CD4-positive, alpha-beta T cell treated with Interleukin-1 beta for 1 hour (primary cell): ENCODE measurements at places on chromosomes 16 and 17.
A peak's percentile ranks its signal among the peaks of the same experiment; 100 is the strongest.

GRCh38 chr16:75017670-75018525 is 19.1 kb downstream of the ZNRF1 start:
- DNase-seq: no peak

GRCh38 chr17:13106171-13106570 is 88.3 kb upstream of the ELAC2 start:
- DNase-seq: no peak

GRCh38 chr16:81469183-81469677 is 24.6 kb downstream of the CMIP start:
- DNase-seq: no peak

GRCh38 chr17:65235284-65235683 is 98.1 kb downstream of the RGS9 start:
- no peak for DNase-seq

DNA sequence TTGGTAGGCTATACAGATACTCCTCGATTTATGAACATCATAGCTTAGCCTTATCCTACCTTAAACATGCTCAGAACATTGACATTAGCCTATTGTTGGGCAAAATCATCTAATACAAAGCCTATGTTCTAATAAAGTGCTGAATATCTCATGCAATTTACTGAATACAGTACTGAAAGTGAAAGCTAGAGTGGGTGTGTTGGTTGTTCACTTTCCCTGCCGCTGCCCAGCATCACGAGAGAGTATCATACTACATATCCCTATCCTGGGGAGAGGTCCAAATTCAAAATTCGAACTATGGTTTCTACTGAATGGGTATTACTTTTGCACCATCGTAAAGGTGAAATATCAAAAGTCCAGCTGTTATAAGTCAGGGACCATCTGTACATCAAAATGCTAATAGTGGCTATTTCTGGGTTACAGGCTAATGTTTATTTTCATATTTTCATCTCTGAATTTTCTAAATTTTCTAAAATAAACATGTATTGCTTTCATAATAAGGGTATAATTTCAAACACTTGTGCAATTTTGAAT is 54.5 kb downstream of the NACA2 start:
- no peak for DNase-seq

DNA sequence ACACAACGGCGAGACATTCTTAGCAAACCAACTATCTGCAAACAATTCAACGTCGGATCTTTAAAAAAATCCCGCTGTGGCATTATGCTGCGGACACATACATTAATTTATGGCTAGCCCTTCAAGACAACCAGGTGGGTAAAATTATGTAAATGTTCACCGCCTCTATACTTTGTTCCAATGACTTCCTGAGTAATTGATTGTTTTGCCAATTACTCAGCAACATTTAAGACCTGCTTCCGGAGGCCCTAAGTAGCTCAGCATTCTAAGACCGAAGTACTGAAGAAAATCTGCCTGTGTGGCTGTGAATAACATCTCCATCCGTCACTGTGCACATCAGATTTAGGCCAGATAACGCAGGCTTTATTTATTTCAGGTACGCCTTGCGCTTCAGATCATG is 23.3 kb downstream of the QPRT start:
- peak; percentile 66 for DNase-seq

DNA sequence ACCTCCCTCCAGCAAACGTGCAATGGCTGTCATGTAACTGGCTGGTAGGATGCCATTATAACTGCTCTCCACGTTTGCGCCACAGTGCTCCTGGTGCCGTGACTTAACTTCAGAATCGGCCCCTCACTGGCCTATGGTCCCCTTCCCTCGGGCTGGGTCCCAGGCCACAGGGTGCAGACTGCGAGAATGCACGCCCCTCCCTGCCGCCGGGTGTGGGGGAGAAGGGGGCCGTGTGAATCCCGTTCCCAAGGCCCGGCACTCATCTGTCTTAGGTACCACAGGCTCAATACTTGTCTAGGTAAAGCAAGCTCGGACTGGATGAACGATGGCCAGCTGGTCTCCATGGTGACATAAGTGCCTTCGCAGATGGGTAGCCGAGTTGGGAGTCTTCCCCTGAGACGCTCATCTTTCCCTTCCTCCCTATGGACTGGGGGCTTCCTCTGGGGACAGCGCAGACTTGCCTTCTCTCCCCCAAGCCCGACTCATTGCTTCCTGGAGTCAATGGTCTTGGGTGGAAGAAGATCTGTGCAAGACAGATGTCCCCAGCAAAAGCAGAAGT is 37.8 kb downstream of the TIMM22 start:
- no peak for DNase-seq

GRCh38 chr17:16121915-16122314 is 93.4 kb downstream of the NCOR1 start:
- no peak for DNase-seq

GRCh38 chr16:51807551-51807950 is 656.5 kb upstream of the SALL1 start:
- DNase-seq: no peak

- DNase-seq: no peak
These were observed 32.4 kb downstream of the CACNG3 start for GRCh38 chr16:24288516-24288915.

DNA sequence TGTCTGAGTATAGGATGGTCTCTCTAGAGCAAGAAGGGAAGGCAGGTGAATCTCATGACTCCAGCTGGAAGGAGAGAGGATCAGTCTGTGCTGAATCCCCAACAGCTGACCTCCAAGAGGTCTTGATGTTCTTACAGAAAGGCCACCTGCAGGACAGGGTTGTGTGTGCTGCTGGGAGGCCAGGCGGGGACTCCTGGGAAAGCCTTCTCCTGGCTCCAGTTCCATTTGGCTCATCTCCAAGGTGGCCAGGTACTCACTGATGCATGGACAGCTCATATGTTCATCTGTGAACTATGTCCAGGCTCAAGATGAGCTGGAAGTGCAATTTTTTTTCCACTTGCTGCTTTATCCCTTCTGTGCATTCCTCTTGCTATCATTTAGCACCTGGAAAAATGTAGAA is 730.2 kb upstream of the RBFOX1 start:
- DNase-seq: no peak

DNA sequence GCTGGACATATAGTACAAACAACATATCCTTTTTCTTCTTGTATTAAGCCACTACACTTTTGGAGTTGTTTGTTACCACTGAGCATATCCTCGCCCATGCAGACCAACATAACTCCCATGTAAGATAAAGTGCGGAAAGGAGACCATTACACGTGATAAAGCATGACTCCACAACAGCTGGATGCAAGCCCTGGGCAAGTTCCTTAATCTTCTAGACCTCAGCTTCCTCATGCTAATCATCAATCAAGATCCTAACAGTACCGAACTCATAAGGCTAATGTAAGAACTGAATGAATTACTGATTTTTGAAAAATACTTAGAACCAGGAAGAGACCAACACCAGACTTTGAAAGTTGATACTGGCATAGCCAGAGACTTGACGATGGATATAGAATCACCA is 47.0 kb upstream of the GSG1L start:
- DNase-seq: no peak

DNA sequence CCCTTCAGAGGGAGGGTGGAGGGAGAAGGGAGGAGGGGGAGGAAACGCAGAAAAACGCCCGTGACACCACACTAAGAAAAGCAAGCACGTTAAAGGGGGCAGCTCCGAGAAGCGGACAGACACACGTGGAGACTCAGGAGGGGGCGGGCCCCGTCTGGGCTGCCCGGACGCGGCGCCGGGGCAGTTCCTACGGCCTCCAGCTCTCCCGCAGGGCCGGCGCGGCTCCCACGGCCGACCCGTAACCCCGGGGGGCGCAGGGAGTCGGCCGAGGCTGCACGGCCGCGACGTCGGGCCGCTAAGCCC is 362 bp downstream of the KLHDC4 start:
- peak; percentile 80 for DNase-seq

- peak; percentile 14 for DNase-seq
These were observed 523 bp downstream of the KCTD2 start for GRCh38 chr17:75047398-75048098.

- peak; percentile 23 for DNase-seq
These were observed 20.2 kb downstream of the NGFR start for GRCh38 chr17:49515196-49515770.

DNA sequence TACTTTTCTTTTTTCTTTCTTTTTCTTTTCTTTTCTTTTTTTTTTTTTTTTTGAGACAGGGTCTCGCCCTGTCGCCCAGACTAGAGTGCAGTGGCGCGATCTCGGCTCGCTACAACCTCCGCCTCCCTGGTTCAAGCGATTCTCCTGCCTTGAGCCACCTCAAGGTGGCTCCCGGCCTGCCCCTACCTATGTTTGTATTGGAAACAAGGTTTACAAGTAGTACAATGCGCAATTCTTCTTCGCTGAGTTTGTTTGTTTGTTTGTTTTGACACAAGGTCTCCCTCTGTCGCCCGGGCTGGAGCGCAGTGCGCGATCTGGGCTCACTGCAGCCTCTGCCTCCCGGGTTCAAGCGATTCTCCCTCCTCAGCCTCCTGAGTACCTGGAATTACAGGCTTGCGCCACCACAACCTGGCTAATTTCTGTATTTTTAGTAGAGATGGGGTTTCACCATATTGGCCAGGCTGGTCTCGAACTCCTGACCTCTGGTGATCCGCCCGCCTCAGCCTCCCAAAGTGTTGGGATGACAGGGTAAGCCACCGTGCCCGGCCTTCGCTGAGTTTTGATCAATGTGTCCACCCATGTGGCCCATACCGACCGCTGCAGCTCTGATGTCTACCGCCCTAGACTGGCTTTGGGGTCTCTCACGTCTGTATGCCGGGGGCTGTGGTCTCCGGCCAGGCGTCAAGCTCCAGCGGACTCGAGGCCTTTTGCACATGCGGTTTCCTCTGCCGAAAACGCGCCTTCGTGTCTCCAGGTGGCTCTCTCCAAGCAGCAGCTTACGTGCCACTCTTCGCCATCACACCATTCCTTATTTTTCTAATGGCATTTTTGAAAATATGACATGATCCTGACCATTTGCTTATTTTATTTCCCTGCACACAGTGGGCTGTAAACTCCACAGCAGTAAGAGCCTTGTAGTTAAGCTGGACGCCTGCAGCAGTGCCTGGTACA is 1.1 kb upstream of the YBX2 start:
- no peak for DNase-seq

DNA sequence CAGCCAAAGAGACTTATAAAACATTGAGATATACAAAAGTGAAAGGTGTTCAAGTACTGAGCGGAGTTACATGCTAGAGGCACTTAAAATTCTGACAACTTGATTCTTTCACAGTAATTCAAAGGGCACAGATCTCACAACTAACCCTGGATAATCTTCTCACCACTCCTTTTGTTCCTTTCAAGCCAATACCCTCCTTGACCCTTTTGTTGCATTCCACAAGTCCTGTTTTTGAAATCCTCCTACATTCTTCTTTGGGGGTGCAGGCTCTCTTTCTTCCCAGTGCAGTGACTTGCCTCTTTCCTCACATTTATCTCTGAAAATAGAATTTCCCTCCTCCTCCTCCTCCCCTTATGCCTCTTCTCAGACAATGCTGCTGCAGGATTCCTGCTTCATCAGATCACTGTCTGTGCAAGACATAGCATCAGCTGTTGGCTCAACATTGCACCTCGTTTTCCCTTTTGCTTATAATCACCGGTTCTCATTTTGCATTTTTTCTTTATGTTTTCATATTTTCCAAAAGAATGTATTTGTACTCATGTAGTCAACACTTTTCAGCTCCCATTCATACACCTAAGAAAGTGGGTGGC is 199.3 kb downstream of the CDH8 start:
- no peak for DNase-seq

DNA sequence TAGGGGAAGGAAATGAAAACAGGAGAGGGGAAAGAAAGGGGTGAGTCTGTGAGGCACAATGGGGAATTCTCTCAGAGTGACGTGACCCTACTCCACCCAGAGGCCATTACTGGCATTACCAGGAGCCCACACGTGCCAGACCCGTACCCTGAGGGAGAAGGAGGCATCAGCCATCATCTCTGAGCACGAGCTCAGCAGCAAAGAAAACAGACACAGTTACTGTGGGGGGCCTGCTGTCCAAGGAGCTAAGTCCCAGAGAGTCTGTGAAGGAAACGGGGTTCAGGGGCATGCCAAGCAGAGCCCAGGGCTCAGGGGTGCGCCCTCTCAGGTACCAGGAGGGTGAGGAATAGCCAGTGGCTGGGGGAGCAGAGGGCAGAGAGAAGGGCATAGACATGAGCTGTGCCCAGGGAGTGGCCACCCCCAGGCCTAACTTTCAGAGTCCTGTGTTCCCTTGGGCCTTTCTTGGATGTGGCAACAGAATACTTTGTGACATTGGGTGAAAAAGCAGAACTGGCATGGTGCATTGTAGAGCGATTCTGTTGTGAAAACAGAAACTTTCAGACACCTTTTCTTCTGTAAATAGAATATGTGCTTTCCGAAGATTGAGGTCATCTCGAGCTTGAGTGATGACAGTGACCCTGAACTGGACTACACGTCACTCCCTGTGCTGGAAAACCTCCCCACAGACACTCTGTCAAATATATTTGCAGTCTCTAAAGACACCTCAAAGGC is 11.3 kb downstream of the TAF1C start:
- DNase-seq: no peak

DNA sequence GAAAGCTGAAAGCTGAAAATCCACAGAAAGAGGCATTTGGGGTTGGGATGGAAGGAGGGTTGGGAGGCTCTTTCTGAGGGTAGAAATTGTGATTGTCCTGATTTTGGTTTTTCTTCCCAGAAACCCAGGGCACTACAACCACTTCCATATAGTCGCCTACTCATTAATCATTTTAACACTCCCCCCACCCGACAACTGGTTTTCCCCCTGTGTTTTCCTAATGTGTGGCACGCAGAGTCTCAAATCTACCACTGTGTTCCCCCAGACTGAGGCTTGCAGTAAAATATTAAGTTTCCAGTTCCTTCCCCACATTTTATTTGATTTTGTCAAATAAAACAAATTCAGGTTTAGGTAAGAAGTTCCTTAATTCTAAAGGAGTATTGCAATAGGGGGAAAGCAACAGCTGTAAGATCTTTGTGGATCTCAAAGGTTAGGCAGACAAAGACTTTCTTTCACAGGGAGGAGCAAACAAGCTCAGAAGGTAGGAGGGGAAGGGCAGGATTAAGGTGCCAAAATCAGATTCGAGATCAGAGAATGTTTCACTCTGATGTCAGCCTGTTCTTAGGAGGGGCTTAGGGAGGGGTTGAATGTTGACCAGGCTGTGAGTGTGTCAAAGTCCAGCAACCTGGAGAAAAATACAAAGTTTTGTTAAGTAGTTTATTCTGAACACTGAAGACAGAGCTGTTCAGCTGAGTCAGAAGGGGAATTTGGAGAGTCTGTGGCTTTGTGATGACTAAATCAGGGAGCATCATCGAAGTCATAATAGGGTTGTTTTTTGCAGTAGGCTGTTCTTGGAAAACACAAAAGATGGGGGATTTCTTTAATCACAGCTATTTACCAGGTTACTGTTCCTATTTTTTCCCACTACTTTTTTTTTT is 3.6 kb downstream of the ZNF267 start:
- peak; percentile 61 for DNase-seq
